ENCODE measurements at places on chromosomes 1 and 21.

DNA sequence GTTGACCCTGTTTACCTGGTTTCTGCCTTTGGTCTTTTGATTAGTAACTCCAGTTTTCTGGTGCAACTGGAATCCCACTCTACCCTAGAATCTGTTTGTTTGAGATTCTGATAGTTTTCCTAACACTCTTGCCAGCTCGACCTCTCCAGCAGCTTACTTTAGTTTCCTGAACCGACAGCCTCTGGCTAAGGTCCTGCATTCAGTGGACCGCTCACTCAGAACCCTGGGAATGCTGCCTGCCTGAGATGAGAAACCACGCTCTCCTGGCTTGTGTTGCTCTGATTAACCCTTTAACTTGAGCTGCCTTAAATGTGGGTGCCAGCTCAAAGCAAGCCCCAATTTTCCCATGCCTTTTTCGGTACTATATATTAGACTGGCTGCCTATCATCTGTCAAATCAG lies 45.3 kb upstream of the SIPA1L2 start:
- no peak for DNase-seq

DNA sequence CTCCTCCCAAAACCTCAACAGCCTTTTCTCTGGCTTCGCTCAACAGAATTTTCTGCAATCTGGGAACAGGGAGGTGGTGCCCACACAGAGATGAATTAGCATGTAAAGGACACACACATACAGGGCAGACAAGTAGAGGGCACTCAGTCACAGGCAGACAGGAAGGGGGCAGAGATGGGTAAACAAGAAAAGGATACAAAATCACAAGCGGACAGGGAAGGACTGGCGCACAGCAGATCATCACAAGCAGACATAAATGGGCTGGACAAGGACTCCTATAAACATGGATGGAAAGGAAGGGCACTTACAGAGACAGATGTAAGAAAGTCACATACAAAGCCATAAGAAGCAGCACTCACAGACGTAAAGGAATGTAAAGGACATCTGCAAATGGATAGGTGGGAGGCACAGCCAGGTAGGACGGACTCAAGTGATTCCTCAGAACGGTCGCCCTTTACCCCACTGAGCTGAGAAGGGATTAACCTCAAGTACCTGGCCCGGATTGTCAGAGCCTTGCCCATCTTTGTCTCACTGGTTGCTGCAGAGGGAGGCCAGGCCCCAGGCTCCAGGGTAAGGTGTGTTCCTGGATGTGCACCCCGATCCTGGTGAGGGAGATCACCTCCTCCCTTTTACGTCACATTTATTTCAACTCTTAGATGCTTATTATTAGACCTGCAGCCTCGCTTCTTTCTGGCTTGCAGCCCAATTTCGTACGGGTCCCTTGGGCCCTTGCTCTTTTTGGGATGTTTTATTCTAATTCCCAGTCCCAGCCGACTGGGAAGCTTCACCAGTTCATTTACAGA lies 836 bp upstream of the PRCC start:
- no peak for DNase-seq

DNA sequence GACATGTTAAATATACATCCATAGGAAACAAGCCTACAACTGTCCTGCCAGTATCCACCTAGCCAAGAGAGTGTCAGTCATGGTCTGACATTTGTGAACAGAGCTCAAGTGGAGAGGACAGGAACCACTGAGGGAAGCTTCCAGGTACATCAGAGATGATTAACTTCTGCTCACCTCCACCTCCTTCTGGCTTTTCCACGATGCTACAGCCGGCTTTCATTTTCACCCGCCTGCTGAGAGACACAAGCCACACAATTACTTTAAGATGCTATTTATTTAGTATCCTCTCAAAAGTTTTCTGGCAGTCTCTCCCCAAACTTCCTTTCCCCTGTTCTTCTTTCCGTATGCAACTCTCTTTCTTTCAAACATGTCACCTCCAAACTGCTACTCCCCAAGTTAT lies 2.1 kb downstream of the ETV3 start:
- DNase-seq, result no peak

- DNase-seq, result no peak
Observed at GRCh38 chr1:6651909-6652308, 27.2 kb downstream of the THAP3 start.

DNA sequence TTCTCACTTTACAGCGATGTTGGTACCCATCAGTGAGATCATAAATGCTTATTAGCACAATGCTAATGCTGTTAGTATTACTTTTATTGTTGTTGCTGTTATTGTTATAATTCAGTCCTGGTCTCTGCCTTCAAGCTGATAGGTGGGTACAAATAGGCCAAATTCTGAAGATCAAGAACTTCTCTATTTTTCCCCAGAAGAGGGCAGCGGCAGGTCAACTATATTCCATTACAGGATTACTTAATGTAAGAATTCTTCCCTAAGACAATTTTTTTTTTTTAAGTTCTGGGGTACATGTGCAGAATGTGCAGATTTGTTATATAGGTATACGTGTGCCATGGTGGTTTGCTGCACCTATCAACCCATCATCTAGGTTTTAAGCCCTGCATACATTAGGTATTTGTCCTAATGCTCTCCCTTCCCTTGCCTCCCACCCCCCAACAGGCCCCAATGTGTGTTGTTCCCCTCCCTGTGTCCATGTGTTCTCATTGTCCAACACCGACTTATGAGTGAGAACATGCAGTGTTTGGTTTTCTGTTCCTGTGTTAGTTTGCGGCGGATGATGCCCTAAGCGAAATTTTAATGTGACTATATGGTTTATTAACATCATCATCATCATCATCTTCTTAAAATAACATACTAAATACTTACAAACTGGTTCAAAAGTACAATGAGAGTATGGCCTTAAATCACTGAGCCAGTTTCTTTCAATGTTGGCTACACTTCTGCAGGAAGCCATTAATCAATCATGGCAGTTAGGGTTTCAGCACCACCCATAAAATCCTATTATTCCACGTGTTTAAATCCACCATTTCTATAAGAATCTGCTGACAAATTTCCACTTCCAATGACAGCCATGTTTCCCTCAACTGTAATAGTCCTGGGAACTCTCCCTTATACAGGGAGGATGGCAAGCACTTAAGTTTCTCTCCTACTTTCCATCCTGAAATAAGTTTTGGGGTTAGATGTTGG lies 19.2 kb downstream of the SLC19A2 start:
- DNase-seq, result no peak

DNA sequence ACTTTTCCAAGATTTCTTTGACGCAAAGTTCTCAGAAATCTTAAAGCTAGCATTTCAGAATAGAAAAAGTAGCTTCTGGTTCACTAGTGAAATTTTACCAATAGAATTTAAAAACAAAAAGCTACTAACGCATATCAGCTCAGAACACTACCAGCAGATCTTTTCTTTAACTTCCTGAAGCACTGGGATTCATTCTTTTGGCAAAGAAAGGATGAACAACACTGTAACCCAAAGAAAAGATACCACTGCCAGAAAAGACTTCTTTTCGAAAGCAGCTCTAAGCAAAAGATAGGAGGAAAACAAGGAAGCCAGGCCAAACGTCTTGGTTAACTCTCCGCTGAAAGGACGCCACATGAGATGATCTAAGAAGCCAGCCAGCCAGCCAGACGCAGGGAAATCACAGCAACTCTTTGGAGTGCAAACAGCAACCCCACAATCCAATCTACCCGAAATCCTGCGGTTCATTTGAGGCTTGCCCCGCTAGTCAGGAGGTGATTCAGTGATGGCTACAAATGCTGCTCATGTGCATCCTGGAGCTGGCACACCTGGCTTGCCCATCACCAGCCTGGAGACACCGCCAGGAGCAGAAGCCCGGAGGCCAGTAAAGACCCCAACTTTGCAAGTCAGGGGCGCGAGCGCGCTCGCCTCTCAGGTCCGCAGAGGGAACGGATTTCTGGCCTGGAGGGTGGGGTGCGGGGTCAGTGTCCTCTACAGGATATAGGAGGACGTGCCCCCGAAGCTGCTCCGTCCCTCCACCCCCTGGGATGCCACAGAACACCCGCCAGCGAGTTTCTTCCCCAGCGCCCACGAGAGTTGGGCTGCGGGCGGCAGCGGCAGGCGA lies 812 bp downstream of the NBPF1 start:
- DNase-seq, result no peak

GRCh38 chr21:43731891-43732711 lies 13.2 kb downstream of the PDXK start:
- DNase-seq, result no peak

GRCh38 chr1:217522277-217522676 lies 108.6 kb downstream of the GPATCH2 start:
- no peak for DNase-seq

- DNase-seq, result no peak
Observed at GRCh38 chr1:66168467-66168887, 365.5 kb upstream of the SGIP1 start.

DNA sequence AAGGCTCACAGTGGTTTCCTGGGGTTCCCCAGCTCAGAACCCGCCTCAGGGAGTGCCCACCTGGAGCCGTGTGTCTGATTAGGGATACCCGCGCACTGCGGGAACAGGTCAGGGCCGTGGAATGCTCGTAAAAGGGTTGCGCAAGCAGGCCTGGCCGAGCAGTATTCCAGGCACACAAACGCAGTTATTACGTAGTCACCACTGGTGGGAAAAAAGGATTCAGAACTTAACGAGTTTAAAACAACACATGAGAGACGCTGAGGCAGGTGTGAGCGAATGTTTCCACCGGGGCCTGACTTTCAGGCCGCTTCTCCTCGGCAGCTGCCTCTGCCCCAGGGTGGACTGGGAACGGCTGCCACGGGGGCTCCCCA lies 18.2 kb downstream of the PLCH2 start:
- DNase-seq, result no peak

- no peak for DNase-seq
Observed at GRCh38 chr1:196488579-196488978, 119.7 kb downstream of the KCNT2 start.

- DNase-seq, result no peak
Observed at GRCh38 chr1:91091812-91092211, 70.0 kb upstream of the ZNF644 start.

DNA sequence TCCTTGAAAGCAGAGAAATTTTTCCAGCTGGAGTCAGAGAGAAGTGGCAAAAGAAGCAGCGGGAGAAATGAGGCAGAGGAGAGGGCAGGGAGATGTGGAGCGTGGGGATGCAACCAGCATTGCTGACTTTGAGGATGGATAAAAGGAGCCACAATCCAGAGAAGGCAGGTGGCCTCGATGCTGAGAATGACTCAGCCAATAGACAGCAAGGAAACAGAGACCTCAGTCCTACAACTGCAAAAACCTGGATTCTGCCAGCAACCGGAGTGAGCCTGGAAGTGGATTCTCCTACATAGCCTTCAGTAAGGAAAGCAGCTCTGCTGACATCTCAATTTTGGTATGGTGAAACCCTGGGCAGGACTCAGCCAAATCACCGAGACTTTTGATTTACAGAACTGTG lies 128.9 kb upstream of the ATP1B1 start:
- DNase-seq, result no peak

DNA sequence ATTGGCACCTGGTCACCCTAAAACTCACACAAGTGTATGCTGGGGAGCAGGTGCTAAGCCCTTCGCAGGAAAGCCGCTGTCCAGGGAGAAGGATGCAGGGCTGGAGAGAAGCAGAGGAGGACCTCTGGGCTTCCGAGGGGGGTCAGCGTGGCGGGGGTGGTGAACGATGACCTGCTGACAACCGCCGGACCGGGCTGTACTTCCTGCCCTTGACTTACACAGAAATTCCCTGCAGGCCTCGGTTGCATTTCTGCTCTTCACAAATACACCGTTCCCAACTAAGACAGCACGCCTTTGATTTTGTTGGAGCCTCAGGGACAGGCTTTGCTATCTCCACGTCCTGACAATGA lies 37.6 kb downstream of the SLC2A7 start:
- DNase-seq, result no peak

- no peak for DNase-seq
Observed at GRCh38 chr1:54984131-54984842, 3.9 kb downstream of the TMEM61 start.

- DNase-seq, result no peak
Observed at GRCh38 chr1:187396226-187396625, 567.5 kb downstream of the PLA2G4A start.

DNA sequence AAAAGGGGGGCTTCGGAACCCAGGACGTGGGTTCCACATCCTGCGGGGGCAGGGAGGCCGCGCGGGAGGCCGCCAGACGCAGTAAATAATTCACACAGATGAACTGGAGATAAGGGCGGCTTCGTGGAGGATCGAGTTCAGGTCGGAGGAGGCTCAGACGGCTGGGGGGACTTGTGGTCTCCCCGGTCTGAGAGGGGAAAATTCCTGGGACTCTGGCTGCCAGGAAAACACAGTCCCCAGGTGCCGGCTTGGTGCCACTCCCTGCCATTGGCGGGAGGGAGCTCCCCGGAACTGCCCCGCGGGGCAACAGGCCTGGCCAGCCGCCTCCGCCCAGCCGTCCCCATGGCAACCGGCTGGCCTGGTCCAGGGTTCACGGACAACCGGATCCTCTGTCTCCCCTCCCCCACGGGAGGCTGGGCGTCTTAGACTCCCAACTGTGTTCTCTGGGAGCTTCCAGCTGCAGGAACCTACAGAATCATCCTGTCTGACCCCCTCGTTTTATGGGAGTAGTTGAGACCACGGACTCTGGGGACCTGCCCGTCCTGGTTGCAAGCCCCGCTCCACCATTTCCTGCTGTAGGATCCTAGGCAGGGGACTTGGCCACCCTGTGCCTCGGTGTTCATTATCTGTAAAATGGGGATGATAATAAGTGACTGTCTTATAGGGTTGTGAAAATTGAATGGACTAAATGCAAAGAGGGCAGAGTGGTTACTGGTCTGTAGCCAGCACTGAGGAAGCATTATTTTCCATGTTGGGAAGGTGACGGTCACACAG lies 9.6 kb downstream of the CAMK2N1 start:
- no peak for DNase-seq

- DNase-seq, result no peak
Observed at GRCh38 chr21:39804240-39804639, 59.3 kb downstream of the IGSF5 start.

DNA sequence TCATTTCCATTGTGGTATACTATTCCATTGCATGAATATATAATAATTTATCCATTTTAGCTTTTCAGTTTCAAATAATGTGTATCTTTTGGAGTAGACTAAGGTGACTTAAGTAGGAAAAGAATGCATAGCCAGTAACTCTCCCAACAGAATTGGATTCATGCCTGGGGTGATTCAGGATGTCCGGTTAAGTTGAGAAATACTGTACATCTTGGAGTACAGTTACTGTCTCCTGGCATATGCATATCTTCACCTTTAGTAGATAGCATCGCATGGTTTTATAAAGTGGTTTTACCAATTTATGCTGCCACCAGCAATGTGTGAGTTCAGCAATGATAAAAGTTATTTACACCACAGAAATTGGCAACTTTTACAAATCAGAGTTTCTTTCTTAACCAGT lies 18.6 kb upstream of the SLC6A9 start:
- DNase-seq, result no peak

- no peak for DNase-seq
Observed at GRCh38 chr1:163090321-163090945, 21.3 kb downstream of the RGS4 start.

All from activated naive CD4-positive, alpha-beta T cell (primary cell).